NCI-H2171 treated with DMSO at 0.1 percent for 48 hours (cell line): ENCODE measurements at places on chromosomes 16 and 17.
A peak's percentile ranks its signal among the peaks of the same experiment; 100 is the strongest.

DNA sequence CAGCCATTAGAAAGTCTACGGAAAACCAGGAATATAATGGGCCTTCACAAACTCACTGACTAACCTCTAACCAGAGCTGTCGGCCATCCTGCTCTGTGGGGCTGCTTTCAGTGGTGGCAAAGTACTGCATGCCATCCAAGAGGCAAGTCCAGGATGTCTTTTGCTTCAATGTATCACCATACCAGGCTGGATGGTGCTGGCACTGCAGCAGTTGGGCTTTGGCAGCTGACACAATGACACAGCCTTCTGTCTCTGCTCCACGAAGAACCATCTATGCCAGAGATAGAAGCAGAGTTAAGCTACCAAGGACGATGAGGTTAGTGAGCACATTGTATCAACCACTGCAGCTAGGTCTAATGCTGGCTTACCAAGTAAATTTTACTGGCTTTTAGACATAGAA is 9.7 kb upstream of the RSKR start:
- DNase-seq, result no peak

DNA sequence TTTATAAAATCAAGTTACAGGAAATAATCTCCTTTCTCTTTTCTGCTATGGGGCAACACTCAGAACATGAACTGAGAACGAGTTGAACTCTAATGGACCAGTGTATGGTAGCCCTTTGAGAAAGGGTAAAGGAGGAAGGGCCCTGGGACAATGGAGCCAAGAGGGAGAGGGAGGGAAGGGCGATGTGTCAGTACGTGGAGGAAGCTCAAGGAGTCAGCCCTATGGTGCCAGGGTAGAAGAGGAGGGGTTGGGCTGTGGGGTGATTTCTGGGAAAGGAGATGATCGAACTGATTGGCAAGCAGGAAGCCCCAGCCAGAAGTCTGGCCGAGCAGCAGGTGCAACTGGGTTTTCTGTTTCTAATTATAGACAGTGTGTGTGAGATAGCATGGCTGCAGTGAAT is 4.3 kb upstream of the WIPI1 start:
- no peak for DNase-seq

GRCh38 chr16:35011-35677 is 18.3 kb downstream of the POLR3K start:
- no peak for DNase-seq

GRCh38 chr17:9750524-9750923 is 40.9 kb downstream of the DHRS7C start:
- no peak for DNase-seq

DNA sequence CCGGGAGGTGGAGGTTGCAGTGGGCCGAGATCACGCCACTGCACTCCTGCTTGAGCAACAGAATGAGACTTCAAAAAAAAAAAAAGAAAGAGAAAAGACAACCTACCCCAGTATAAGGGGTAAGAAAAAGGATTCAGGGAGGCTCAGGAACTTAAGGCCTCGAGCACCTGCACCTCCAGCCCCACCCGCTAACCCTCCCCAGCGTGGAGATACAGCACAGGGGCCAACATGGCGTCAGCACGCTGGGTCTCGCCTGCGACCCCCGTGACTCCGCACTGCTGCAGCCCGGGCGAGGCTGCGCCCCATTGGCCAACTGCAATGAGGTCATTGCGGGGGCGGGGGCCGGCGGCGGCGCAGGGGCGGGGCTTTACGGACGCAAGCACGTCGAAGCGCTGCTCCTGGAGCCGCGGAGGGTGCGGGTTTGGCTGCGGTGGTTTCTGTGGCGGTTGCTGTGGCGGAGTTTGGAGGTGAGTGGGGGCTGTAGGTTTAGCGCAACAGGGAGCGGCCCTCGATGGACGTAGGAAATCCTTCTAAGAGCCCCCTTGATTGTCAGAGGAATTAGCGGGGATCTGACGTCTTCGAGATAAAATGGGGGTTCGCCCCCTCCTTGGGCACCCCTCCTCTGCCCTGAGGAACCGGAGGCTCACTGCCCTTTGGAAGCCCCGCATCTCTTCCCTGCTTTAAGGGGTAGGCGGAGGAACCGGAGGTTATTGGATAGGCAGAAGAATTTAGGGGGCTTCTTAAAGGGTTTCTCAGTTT is at the start of gene ATP6V0A1:
Gene ATP6V0A1, plus strand, starts transcription at position 382 of the 759 bp plus-strand sequence. CDS start 2,017 bp downstream, outside the sequence.
- peak; percentile 89 for DNase-seq

DNA sequence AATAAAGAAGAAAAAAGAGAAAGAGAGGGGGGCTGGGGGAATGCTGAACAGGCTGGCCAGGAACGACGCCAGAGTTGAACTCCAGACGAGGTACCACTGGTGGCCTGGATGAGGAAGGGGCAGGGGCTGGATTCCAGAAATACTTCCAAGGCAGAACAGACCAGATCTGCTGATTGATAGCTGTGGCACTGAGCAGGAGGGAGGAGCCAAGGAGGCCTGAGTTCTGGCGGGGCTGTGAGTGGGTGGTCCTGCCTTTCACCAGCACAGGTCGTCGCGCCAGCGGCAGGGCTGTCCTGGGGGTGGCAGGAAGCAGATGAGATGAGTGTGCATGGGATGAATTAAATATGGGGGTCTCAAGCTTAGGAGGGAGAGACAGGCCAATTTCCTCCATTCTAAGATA is 5.5 kb downstream of the CCDC42 start:
- no peak for DNase-seq

DNA sequence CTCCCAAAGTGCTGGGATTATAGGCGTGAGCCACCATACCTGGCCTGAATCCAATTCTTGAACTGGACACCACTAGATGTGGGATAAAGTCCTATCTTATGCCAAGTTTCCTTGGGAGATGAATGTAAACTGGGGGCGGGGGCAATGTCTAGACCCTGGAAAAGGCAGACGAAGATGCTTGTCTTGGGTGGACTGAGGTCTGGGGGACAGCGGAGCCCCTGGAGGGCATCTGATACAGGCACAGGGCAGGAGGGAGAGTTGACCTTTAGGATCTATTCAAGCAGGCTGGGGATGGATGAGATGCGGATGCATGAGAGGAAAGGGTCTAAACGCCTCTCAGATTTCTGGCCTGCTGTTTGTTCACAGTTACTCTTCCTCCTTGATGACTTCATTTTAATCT is 11.7 kb downstream of the C1QTNF1 start:
- DNase-seq, result no peak

DNA sequence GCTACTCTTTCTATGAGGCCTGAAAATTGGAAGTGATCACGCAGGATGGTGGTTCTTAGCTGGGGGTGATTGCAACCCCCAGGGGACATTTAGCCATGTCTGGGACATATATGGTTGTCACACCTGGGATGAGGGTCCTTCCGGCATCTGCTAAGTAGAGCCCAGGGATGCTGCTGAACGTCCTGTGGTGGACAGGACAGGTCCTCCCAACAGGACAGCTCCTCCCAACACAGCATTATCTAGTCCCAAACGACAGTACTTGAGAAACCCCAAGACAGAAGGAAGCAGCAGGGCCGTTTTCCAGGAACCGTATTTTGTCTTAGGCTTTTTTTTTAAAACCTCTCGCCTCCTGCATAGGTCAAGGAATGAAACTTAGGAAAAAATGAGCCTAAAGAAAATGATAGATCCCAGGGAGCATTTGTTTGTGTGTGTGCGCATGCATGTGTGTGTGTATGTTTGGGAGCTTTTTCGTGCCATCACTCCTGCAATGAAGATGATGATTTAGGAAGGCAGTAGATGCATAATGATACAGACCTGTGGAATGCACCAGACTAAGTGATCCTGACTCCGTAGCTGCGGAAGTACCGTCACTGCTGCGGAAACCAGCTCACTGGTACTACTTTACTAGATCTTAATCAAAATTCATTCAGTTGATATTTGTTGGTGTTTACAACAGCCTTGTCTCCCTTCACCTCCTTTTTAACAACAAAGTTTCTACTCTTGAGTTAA is 118.2 kb downstream of the SNX29 start:
- no peak for DNase-seq

DNA sequence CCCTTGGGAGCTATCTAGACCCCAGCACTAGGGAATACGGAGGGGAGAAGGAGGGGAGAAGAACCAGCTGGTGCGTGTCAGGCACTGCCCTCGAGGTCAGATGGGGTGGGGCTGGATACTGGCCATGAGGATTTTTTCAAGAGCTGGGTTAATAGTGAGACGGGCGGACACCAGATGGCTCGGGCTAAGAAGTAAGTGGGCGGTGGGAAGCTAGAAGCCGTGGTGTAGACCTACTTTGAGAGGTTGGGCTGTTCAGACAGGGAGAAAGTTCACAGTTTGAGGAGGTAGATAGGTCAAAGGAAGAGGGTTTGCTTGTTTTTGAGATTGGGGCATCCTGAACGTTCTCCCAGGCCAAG is 303.8 kb downstream of the SEC14L1 start:
- DNase-seq, result no peak

GRCh38 chr16:67647111-67647651 is 2.2 kb downstream of the CARMIL2 start:
- no peak for DNase-seq

- no peak for DNase-seq
Measured at GRCh38 chr16:66751992-66752322, 548 bp upstream of the DYNC1LI2 start.

GRCh38 chr16:89311636-89312035 is 94.1 kb downstream of the ZNF778 start:
- no peak for DNase-seq

GRCh38 chr16:28208824-28209223 is 2.9 kb downstream of the XPO6 start:
- no peak for DNase-seq

- no peak for DNase-seq
Measured at GRCh38 chr17:75326226-75326848, 37.1 kb upstream of the SLC25A19 start.

DNA sequence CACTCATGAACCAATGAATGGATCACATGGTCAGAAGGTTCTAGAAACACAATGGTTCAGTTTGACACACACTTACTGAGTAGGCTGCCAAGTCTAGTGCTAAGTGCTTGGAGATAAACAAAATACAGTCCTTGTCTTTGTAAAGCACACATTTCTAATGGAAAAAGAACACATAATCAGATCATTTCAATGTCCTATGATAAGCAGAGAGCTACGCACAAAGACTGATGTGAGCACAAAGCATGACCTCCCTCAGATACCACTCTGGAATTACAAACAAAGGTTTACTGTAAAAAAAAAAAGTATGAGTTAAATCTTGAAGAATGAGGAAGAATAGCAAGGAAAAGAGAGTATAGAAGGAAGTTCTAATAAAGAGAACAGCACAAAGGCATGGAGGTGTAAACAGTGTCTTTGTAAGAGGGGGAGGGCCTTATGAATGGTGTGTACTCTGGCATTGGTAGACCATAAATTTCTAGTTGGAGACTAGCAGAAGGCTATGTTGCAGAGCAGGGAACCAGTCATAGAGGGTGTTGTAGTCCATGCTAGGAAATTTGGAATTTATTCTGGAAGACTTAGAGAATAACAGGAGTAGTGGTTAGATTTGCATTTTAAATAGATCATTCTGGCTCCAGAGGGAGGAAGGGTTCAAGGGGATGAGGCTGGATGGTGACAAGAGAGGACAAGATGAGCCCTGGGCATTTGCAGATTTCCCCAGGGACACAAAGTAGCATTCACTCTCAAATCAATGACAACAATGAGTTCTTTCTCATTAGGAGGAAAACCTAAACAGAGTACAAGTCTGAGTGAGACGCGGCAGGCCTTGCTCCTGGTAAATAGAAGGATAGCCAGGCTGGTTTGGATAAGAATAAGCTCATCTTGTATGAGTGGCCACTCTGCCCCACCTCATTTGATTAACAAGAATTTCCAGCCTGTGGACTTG is 468.0 kb downstream of the TOX3 start:
- DNase-seq, result no peak

- no peak for DNase-seq
Measured at GRCh38 chr16:19115148-19116021, 1.6 kb downstream of the ITPRIPL2 start.

GRCh38 chr16:27232061-27232900 is 29.0 kb downstream of the KDM8 start:
- no peak for DNase-seq

DNA sequence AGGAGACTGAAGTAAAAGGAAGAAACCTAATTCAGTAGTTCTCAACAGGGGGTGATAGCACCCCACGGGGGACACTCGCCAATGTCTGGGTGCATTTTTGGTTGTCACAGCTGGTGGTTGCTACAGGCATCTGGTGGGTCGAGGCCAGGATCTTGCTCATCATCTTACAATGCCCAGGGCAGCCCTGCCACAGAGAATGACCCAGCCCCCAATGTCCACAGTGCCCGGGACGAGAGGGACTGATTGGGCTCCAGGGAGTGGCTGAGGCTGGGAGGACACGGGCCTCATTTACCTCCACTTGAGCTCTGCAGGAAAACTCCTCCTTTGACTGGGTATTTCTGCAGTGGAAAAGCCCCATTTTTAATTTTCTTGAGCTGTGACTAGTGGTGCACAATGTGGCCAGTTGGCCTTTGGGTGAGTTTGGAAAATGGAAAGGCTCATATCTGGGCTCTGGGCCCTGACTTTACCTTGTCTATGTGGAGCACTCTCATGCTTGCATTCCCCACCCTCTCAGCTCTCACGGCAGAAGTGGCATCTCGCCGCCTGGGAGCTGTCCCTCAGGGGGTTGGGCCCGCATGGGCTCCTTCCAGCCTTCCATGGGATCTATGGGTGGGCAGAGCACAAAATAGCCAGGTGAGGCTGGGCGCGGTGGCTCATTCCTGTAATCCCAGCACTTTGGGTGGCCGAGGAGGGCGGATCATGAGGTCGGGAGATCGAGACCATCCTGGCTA is 37.7 kb upstream of the IRF8 start:
- no peak for DNase-seq

- no peak for DNase-seq
Measured at GRCh38 chr16:89308391-89309333, 91.2 kb downstream of the ZNF778 start.

GRCh38 chr16:66525396-66526180 is 24.3 kb downstream of the TK2 start:
- no peak for DNase-seq

- no peak for DNase-seq
Measured at GRCh38 chr17:27985736-27986399, 56.6 kb upstream of the NLK start.

- no peak for DNase-seq
Measured at GRCh38 chr16:46731691-46732555, 16.2 kb downstream of the MYLK3 start.

DNA sequence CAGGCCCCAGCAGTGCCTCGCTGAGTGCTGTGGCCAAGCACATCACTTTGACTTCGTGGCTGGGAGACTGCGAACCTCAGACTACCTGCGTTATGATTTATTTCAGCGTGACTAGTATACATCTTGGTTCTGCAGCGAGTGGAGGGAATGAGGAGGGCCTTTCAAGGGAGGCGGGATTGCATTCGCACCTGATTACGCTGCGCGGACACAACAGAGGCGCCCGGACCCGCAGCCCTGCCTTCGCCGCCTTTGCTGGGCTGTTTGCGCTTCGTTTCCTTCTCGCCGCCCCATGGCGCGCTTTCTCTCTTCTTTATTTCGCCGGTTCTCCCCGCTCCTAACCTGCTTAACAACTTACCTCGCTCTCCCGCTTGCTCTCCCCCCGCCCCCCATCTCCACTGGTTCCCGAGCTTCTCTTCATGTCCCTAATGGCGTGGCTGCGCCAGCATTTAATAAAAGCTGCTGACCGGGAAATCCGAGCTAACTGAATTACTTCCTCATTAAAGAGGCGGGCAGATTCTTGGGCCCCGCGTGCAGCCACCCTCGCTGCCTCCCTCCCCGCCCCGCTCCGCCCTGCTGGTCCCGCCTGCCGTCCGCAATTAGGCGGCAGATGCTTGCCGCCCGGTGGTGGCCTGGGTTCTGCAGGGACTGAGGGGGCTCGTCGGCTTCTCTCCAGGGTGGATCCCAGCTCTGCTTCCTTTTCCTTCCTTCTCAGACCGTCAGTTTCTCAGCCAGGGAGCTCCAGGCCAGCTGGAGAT is 257.6 kb upstream of the SDK2 start:
- DNase-seq, result no peak
